ENCODE measurements at places on chromosomes 3 and 15.
A peak's percentile ranks its signal among the peaks of the same experiment; 100 is the strongest.

DNA sequence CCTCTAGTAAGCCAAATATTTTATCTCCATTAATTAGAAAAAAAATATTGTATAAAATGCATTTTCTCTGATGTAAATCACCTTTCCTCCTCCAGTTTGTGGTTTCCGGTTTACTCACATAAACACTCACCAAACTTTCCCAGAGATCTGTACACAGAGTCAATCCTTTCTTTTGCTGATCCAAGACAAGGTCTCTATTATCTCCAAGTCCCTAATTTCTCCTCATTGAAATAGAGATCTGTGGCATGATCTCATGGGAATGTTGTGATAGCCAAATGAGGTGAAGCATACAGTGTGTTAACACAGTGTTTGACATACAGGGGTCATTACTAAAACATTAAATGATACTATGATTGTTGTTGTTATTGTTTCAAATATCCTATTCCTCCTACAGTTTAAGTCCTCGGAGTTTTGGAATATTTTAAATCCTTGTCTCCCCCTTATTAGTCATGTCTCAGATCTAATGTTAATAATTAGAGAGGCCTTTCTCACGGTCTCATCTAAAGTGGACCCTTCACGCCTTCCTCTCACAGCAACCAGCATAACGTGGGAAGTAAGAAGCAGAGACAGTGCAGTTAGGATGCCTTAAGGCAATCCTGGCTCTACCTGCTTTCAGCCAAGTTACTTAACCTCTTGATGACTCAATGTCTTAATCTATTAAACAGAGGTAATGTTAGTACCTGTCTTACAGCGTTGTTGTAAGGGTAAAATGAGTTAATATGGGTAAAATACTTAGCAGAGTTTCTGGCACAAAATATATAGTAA lies 333.3 kb downstream of the GRM7 start:
- DNase-seq: no peak

DNA sequence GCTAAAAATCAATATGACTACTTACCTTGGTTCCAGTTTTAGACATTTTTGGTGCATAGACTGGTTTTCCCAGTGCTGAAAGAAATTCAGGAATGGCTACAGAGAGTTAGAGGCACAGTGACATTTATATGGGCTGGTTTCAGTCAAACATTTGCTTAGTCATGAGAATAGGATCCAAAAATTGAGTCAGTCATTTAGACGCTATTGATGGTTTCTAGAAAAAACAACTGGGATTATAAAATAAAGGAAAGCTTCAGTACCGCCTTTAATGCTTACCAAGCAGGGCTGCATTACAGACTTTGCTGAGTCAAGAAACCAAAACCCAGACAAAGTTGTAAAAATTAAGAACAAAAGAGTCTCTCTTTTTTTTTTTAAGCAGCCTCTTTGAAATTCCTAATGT lies at the start of gene CRYGS:
TSS of gene CRYGS (minus strand) at position 100 of the 400 bp plus-strand sequence. CDS start at position 46, 54 bp downstream.
- no peak for DNase-seq

GRCh38 chr3:113552851-113553250 lies 20.5 kb downstream of the SIDT1 start:
- peak; percentile 50 for DNase-seq

DNA sequence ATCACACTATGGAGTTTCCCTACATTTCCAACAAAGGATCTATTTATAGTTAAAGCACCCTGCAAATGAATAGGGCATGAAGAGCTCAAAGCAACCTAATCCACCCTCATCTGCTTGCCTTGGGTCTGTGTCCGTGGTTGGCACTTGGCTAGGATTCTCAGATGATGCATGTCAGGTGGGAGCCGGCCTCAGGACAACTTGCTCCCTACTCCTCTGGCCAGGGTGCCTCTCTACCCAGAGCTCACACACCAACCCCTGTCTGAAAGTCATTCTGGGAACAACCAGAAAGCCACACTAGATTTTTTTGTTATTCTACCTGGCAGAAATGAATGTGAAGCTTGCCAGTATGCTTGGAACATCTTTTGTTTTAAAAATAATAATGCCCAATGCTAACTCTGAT lies 13.2 kb downstream of the ARHGEF3 start:
- no peak for DNase-seq

- no peak for DNase-seq
These were observed 15.9 kb upstream of the GPR156 start for GRCh38 chr3:120300971-120301370.

GRCh38 chr3:48656061-48656840 lies 6.4 kb downstream of the CELSR3 start:
- peak; percentile 92 for DNase-seq

DNA sequence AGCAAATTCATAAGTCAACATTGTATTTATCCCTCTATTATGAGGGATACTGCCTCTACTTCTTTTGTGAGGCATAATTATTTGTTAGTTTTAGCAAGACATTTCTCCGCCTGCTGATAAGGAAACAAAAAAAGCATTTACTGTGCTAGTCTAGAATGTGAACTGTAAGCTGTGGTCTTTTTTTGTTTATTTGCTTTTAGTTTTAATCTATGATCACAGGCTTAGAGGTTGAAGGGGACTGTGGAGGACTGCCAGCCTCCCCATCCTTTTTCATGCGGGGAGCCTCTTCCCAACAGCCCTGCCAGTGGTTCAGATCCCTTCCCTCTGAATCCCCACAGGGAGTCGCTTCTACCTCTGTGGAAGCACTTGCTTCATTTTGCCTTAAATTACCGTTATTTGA lies 331.0 kb upstream of the ROPN1 start:
- no peak for DNase-seq

- no peak for DNase-seq
These were observed 59.5 kb downstream of the ERC2 start for GRCh38 chr3:56408761-56409196.

DNA sequence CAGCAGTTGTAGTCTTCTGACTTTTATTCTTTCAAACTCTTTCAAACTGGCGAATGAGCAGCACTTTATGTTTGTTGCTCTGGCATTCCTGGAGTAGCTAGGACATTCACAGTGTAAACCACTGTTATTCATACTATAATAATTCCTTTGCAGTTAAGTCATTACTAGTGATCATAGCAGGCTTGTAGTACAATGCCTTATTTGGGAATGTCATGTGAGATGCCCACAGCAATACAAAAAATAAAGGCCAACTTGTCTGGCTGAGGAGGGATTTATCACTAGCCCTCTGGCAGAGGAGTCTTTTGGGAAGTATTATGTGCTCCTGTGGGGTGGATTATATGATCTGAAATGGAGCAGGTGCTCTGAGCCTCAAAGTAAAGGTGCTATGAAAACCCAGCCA lies 197.2 kb downstream of the VGLL3 start:
- no peak for DNase-seq

GRCh38 chr3:44080474-44081072 lies 161.1 kb upstream of the TOPAZ1 start:
- DNase-seq: no peak

GRCh38 chr3:114718071-114718897 lies 424.5 kb downstream of the TIGIT start:
- no peak for DNase-seq

DNA sequence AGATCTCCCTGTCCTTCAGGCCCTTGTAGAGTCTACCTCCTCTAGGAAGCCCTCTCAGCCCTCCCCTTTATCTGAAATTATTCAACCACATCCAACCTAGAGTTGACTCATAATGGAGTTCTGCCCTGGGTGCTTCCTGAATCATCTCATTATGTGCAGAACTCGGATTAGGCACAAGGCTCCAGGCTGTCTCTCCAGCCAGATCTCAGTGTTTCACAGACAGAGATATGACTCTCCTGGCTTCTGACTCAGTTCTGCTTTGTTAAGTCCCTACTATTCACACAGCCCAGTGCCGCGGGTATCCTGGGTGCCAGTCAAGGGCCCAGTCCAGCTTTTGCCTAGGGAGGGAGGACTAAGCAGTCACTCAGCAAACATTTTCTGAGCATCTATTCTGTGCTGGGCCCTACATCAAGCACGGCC lies 9.3 kb downstream of the STRA6 start:
- no peak for DNase-seq

GRCh38 chr3:188254520-188255070 lies 100.6 kb downstream of the LPP start:
- DNase-seq: no peak

DNA sequence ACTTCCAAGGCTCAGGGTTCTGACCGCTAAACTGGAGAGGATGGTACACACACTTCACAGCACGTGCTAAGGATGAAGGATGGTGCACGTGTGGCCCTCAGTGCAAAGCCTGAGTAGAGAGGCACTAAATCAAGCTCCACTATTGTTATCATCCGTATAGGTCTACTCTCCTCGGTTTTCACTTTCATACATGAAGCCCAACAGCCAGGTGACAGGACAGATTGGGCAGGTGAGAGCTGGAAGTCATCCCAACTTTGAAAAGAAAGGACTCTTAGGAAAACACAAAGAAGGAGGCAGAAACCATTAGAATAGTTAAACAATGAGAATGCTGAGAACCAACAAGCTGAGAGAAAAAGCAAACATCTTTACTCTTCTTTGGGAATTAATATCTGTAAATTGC lies 21.1 kb downstream of the MAGI1 start:
- DNase-seq: no peak

GRCh38 chr15:60162968-60163355 lies 158.9 kb downstream of the FOXB1 start:
- DNase-seq: no peak

DNA sequence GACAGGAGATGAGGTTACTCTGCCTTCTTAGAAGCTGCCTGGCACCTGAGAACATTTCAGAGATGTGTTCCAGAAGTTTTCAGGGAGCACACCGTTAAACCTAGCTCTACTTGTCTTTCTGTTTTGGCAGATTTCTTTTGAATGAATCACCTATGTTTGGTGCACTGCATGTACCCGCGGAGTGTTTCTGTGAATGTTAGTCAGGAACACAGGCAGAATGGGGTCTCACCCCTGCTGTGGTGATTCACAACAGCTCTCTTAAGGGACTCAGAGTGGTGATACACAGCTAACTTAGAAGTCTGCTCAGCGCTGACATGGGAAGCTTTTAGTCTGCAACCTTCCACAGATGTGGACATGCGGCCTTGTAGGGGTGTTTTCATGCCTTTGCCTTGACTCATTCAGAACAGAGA lies 24.0 kb downstream of the TSEN2 start:
- no peak for DNase-seq

- DNase-seq: no peak
These were observed 251.8 kb upstream of the SUCLG2 start for GRCh38 chr3:67906261-67906660.

- no peak for DNase-seq
These were observed 19.1 kb downstream of the KLHL6 start for GRCh38 chr3:183536238-183536880.

DNA sequence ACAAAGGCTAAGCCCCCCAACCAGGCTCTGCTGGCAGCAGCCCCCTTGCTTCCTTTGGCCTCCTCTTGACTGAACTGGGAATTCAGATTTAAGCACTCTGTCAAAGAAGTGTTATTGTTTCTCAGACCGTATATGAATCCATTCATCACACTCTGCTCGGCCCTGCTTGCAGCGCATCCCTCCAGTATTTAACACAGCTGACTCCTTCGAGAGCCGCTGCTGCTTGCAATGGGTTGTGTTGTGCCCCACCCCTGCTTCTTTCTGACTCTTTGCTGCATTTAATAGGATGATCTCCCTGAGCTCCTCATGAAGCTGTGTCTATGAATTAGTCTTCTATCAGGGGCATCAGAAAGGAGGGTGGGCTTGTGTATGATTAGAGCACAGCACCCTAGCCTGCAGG lies 31.2 kb downstream of the C3orf20 start:
- DNase-seq: no peak

GRCh38 chr15:92580933-92581445 lies 74.6 kb downstream of the FAM174B start:
- DNase-seq: no peak

- no peak for DNase-seq
These were observed 266.6 kb downstream of the CGGBP1 start for GRCh38 chr3:87792198-87792533.

DNA sequence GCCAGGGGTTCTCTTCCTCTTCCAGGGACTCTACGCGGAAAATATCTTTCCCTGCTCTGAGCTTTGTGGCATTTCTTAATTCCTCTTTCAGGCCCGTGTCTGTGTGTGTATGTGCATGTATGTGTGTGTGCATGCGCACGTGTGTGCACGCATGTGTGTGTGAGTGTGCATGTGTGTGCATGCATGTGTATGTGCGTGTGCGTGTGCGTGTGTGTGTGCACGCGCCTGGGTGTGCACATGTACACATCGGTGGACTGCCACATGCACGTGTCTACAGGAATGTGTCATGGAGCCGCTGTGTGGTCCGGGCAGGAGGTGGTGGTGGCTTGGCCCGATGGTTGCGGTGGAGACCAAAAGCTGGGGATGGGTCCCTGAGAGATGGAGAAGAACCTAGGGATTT lies 133.0 kb downstream of the FBLN2 start:
- DNase-seq: no peak

DNA sequence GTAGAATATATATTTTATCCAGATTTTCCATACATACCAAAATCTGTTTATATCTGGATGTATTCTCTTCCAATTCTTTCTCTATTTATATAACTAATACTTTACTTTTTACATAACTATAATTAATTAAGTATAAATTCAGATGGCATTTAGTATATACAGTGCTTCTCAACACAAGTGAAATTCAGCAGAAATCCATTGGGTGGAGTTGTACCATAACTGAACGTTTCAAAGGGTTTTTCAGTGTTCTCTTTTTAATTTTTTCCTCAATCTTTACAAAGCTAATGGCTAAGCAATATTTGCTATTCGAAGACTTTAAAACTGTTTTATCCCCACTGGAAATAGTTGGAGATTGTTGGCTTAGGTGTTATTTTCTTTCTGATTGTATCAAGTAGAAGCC lies 13.9 kb upstream of the ZBBX start:
- DNase-seq: peak; percentile 15

Measured in hematopoietic multipotent progenitor cell treated with erythropoietin and hydrocortisone succinate and interleukin-3 and kit ligand, for 6 days (in vitro differentiated cells).